ENCODE measurements at places on chromosomes 7 and 10.

DNA sequence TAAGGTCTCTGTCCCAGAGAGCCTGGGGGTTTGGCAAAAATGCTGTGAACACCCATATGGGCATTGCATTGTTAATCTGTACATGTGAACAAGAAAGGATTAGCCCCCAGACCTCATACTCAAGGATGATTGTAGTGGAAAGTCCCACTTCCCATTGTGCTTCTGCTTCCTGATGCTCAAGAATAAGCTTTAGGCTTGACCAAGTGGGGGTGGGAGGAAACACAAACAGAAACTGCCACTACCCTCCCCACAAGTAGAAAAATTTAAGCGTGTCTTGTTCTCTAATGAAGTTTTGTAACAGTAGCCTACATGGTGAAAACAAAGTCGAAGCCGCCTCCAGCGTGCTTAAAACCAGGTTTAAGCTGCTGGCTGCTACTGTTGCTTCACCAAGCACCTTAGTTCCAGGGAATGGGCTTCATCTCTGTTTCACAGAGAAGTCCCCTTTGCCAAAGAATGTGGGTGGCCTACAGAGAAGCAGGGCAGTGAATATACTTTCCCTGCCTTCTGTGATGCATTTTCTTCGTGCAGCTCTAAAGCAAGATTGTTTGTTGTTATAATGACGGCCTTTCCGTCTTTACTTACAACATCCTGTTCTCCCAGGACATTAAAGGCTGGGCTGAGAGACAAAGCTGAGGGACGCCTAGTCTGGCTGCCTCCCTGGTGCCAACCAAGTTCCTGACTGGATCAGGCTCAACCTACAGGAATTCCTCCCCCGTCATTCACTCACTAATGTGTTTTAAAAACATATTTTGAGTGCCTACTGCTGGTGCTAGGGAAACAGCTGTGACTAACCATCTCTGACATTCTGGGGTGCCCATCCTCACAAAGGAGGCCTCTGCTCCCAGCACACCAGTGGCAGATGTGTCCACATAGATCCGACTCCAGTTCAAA, 32.1 kb upstream of the CCSER2 start:
- H3K4me1 ChIP-seq = peaks cover 21% of the 10 kb centered on the region
- H3K4me3 ChIP-seq = no peak overlapping the region
- no peaks in the 10 kb centered on the region for H3K36me3 ChIP-seq
- H3K27ac ChIP-seq = no peak overlapping the region

- peaks cover 30% of the 10 kb centered on the region for H3K36me3 ChIP-seq
- no peak overlapping the region for H3K4me3 ChIP-seq
- H3K27me3 ChIP-seq = no peaks in the 10 kb centered on the region
- no peak for DNase-seq
- H3K4me1 ChIP-seq = peaks cover 9% of the 10 kb centered on the region
Measured at GRCh38 chr7:66877577-66878300, 43.3 kb upstream of the TMEM248 start.

- no peak for DNase-seq
- H3K4me3 ChIP-seq = no peak overlapping the region
- no peak overlapping the region for H3K27ac ChIP-seq
- no peaks in the 10 kb centered on the region for H3K36me3 ChIP-seq
- H3K4me1 ChIP-seq = no peaks in the 10 kb centered on the region
- peaks cover 28% of the 10 kb centered on the region for H3K27me3 ChIP-seq
Measured at GRCh38 chr7:158576050-158576762, 11.4 kb downstream of the PTPRN2 start.

- no peaks in the 10 kb centered on the region for H3K27me3 ChIP-seq
- H3K27ac ChIP-seq = no peak overlapping the region
- H3K4me3 ChIP-seq = no peak overlapping the region
- DNase-seq = no peak
- no peaks in the 10 kb centered on the region for H3K4me1 ChIP-seq
Measured at GRCh38 chr10:5951167-5951711, 26.1 kb downstream of the IL15RA start.

- peak overlapping the region; percentile 97 for H3K4me3 ChIP-seq
- DNase-seq = no peak
- peaks cover 31% of the 10 kb centered on the region for H3K36me3 ChIP-seq
- H3K4me1 ChIP-seq = peaks cover 59% of the 10 kb centered on the region
- peak overlapping the region; percentile 98 for H3K27ac ChIP-seq
Measured at GRCh38 chr7:17939211-17939605, 1.1 kb downstream of the SNX13 start.

DNA sequence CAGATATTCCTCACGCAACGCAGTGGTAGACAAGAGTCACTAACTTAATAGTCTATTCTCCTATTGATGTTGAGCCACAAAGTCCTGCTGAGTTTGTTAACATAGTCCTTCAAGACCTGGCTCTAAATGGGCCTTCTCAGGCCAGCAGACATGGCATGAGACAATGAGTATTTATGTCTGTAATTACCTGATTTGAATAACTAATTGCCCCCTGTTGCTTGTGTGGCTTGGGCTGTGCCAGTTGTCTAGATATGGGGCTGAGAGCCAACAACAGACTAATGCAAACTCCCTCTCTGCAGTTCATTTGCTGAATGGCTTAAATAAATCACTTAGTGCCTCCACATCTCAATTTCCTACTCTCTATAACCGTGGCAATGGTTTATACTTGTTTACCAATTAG, 65.5 kb upstream of the VWC2 start:
- no peak overlapping the region for H3K27ac ChIP-seq
- no peaks in the 10 kb centered on the region for H3K4me1 ChIP-seq
- H3K27me3 ChIP-seq = no peaks in the 10 kb centered on the region
- no peak for DNase-seq
- H3K4me3 ChIP-seq = no peak overlapping the region

DNA sequence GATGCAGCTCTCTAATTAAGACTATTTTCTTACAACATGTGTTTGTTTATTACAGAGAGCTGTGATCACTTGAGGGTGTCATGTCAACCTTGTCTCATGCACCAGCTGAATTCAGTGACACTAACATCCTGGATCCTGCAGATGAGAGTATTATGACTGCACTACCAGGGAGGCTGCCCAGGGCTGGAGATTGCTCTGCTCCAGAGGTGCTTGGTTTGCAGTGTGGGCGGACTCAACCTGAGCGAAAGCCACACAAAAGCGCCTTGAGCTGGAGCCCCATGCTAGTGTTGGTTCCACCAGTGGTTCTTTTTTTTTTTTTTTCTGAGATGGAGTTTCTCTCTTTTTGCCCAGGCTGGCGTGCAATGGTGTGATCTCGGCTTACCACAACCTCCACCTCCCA, 33.8 kb upstream of the ATXN7L1 start:
- H3K4me3 ChIP-seq = no peak overlapping the region
- no peak for DNase-seq
- H3K4me1 ChIP-seq = no peaks in the 10 kb centered on the region
- no peak overlapping the region for H3K27ac ChIP-seq
- peaks cover 8% of the 10 kb centered on the region for H3K36me3 ChIP-seq
- H3K27me3 ChIP-seq = no peaks in the 10 kb centered on the region

DNA sequence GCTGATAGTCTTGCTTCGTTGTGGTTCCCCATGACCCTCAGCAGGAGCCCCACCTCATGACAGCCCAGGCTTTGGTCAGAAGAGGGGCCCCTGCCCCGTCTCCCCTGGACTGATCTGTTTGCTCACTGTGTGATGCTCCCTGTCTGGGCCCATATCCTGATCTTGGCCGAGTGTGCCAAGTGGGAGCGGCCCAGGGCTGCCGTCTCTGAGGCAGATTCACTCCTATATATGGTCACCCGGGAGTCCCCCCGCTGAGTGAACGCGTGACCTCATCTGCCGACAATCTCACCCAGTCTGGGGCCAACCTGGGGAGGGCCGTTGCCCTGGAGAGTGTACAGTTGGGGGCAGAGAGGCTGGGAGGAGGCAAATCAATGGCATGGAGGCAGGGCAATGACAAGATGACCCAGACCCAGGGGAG, 34.5 kb downstream of the PPIF start:
- no peaks in the 10 kb centered on the region for H3K36me3 ChIP-seq
- no peak overlapping the region for H3K4me3 ChIP-seq
- H3K4me1 ChIP-seq = no peaks in the 10 kb centered on the region
- H3K27me3 ChIP-seq = no peaks in the 10 kb centered on the region
- H3K27ac ChIP-seq = no peak overlapping the region

GRCh38 chr7:140155428-140155827, 21.4 kb downstream of the KDM7A start:
- H3K4me1 ChIP-seq = peaks cover 67% of the 10 kb centered on the region
- no peak overlapping the region for H3K4me3 ChIP-seq
- no peaks in the 10 kb centered on the region for H3K27me3 ChIP-seq
- H3K27ac ChIP-seq = no peak overlapping the region
- H3K36me3 ChIP-seq = peaks cover 15% of the 10 kb centered on the region
- DNase-seq = no peak

Measured in activated T-cell treated with anti-CD3 and anti-CD28 coated beads, Interleukin-2, amount 50 U/mL, for 24 hours (primary cell).